ENCODE measurements at places on chromosomes 5 and 9.

DNA sequence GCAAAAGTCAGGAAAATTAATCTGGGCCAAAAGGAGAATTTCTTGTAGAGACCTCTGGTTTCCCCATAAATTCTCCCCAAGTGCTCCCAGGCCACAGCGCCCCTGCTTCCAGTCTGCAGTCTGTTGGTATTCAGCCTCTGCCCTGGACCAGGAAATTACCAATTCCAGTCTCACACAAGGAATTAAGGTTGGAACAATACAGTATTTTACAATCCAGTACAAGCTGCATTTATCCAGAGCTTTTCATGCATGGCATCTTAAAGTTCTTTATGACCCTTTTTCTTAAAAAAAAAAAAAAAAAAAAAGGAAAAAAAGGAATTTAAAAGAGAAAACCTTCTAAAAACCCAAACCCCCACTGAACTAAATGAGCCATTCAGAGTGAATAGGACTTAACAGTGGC is 139.6 kb upstream of the RANBP3L start:
- DNase-seq, result peak; percentile 9

DNA sequence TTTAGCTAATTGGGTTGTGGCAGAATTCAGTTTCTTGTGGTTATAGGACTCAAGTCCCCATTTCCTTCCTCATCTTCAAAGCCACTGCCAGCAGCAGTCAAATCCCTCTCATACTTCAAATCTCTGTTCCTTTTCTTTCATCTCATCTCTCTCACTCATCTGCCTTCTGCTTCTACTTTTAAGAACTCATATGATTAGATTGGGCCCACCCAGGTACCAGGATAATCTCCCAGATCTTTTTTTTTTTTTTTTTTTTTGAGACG is 8.0 kb upstream of the REEP5 start:
- DNase-seq, result no peak

GRCh38 chr5:172383191-172383802 is 71.0 kb downstream of the SH3PXD2B start:
- no peak for DNase-seq

GRCh38 chr5:90558344-90559192 is at the start of gene ADGRV1:
TSS of gene ADGRV1 (plus strand) at chr5:90558797. CDS start at chr5:90558896, 99 bp downstream.
- DNase-seq, result peak; percentile 48

DNA sequence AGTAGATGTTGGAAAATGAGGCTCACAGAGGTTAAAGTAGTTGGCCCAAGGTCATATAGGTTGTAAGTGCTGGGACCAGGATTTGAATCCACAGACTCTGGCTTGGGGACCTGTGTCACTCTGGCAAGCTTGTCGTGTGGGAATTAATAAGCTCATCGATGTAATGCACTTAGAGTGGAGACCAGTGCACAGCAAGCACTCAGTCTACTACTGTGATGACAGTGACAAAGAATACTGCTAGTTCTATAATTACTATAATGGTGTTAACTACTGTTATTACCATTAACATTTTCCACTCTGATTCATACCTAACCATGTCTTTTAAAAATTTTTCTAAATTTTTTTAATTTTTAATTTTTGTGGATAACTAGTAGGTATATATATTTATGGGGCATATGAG is 12.8 kb downstream of the PAM start:
- DNase-seq, result no peak

- DNase-seq, result no peak
Measured at GRCh38 chr5:138755084-138755748, 2.0 kb downstream of the CTNNA1 start.

GRCh38 chr9:19074836-19075235 is 25.6 kb downstream of the RRAGA start:
- DNase-seq, result no peak

DNA sequence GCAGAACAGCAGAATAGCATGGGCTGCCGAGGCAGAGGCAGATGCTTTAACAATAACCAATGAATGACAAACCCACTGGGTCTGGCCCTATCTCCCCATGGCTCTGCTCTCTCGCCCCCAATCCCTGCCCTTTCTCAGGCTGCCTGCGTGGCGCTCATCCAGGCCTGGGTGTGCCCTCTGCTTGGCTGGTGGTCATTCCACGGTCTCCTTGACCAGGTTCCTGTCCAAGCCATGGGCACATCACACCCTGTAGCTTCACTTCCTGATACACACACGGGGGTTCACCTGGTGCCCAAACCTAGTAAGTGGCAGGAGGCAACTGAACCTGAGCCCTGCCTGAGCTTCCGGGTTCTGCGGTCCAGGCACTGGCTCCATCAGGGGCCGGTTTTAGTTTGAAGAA is 87.6 kb downstream of the DAP start:
- no peak for DNase-seq

DNA sequence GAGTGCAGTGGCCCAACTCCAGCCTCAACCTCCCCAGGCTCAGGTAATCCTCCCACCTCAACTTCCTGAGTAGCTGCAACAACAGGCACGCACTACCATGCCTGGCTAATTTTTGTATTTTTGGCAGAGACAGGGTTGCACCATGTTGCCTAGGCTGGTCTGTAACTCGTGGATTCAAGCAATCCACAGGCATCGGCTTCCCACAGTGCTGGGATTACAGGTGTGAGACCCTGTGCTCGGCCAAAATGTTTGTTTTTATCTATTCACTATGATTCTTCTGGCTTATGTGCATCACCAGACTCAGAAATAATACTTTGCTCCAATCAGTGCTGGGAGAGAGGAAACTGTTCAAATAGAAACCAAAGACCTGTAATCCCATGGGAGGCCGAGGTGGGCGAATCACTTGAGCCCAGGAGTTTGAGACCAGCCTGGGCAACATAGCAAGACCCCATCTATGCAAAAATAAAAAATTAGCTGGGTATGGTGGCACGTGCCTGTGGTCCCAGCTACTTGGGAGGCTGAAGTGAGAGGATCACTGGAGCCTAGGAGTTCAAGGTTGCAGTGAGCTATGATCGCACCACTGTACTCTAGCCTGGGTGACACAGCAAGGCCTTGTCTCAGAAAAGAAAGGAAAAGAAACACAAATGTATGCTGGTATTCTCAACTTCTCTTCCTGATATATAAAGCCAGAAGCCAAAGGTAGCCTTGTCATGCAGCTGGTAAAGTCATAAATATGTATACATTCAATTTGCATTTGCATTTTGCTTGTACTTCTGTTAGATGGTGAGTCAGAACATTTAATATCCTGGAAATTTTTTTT is 4.5 kb downstream of the PIP5K1B start:
- no peak for DNase-seq

DNA sequence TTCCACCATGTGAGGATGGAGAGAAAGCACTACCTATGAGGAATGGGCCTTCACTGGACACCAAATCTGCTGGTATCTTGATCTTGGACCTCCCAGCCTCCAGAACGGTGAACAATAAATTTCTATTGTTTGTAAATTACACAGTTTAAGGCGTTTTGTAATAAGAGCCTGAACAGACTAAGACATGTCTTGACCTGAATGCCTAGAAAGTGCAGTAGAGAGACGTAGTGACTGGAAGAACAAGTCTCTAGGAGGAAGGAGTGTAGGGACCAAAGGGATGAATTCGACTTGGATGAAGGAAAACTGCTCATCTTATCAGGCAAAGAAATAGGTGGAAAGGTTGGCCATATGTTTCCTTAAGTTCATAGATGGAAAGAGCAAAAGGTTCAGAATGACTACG is 309.8 kb upstream of the RGMB start:
- no peak for DNase-seq

- no peak for DNase-seq
Measured at GRCh38 chr5:132259069-132259851, 1.8 kb downstream of the PDLIM4 start.

GRCh38 chr9:2157277-2158110 is 142.3 kb downstream of the SMARCA2 start:
- peak; percentile 48 for DNase-seq

- no peak for DNase-seq
Measured at GRCh38 chr5:5341531-5342292, 80.8 kb upstream of the ICE1 start.

GRCh38 chr5:140868721-140869554 is at the start of gene PCDHA11:
TSS of gene PCDHA11 (plus strand) at chr5:140868957. CDS start at chr5:140869104, 147 bp downstream.
- no peak for DNase-seq

- DNase-seq, result no peak
Measured at GRCh38 chr9:15220658-15221318, 86.2 kb downstream of the TTC39B start.

DNA sequence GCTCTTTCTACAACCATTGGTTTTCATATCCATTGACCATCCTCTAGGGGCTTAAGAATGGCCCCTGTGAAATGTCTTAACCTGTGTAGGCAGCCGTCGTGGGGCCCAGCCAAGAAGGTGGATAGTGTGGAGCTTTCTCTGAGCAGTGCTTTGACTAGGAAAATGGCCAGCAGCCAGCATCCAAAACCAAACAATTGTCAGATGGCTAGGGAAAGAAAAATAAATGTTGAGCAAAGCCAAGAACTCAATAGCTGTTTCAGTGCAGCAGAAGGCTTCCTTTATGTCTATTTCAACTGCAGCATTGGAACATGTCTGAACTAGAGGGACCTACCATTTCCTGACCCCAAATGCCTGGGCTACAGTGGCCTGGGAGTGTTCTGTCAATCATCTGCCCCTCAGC is 374.9 kb downstream of the TLE4 start:
- no peak for DNase-seq

- DNase-seq, result no peak
Measured at GRCh38 chr9:123964761-123965160, 34.8 kb upstream of the DENND1A start.

DNA sequence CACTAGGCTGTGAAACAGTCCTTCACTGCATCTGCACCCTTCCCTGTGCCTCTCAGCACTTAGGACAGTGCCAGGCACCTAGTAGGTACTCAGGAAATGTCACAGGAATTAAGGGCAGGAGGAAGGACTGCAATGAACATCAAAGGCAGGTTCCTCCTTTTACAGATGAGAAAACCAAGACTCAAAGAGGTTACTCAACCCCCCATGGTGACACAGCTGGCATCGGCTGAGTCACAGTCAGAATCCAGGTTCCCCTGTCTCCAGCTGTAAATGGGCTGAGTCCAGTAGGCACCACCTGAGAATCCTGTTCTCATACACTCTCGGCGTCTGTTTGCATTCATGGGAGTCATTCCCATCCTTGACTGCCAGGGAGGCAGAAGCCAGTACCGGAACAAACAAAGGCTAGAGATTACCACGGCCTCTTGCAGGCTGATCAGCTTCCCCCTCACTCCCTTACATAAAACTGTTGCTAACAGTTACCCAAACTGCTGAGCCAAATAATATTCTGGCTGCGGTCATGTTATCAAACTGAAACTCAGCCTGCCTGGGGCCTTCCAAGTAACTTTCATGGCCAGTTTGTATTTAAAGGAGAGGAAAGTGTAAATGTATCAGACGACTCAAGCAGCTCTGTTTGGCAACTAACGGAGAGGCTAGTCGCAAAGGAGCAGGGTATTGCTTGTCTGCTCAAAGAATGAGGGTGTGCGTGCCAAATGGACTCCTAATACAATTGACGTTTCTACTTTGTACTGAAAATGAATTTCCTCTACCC is 201.7 kb downstream of the PAPPA start:
- DNase-seq, result no peak

GRCh38 chr5:62168506-62169281 is 137.3 kb upstream of the KIF2A start:
- no peak for DNase-seq

DNA sequence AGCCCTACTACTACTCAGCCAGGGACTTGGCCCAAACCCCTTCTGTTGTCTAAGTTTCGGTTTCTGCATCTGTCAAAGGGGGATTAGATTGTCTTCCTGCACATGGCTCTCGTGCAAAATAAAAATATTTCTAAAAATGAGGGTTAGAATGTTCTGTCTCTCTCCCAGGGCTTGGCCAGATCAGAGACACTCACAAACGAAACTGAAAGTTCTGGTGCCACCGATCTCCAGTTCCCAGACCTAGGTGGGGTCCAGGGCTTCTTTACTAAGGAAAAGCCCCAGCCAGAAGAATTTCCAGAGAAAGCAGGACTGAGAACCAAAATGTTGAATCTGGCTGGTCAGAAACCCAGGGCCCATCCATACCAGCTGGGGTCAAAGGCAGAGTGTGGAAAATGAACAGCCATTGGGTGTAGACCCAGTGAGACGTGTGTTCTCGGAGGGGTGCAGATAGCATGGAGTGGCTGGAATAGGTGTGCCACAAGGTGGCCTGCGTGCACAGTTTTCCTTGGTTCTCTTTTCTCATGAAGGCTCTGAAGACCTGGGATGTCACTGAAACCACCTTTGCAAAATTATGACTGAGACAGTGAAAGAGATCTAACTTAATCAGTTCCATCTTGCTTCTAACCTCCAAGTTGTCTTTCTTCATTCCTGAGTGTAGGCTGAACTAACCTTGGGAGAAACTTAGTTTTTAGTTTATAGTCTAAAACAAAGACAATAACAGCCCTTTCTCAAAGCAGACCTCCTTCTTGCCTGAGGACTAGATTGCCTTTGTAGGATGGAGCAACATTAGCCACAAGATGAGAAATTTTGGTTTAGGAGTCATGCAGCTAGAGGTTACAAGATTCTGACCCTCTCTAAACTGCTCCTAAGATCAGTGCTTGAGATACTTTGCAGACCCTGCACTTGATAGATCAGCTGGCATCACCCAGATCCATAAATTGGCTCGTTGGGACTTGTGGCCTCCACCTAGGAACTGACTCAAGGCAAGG is 2.3 kb upstream of the SLC23A1 start:
- no peak for DNase-seq

DNA sequence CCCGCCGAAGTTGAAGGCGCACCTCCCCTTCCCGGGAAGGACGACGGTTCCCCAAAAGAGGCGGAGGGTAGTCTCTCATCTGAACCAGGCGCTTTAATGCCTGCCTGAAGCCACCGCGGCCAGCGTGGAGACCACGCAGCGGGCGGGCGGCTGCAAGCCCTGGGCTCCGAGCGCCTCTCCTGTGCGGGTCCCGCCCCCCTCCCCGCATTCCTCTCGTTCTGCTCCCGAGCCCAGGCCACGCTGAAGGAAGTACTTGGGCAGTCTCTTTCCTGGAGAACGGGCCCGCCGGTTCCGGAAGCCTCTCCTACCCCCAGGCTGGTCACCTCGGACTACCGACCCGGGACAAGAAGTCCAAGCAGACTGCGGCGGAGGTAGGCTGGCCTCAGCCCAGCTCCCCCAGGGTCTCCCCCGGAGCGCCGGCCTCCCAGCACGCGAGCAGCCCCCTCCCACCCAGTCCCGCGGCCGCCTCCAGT is 571 bp downstream of the PPIC start:
- DNase-seq, result no peak

GRCh38 chr5:154351141-154351540 is 94.7 kb upstream of the SAP30L start:
- DNase-seq, result no peak
